ENCODE measurements at places on chromosomes 5 and 9.

DNA sequence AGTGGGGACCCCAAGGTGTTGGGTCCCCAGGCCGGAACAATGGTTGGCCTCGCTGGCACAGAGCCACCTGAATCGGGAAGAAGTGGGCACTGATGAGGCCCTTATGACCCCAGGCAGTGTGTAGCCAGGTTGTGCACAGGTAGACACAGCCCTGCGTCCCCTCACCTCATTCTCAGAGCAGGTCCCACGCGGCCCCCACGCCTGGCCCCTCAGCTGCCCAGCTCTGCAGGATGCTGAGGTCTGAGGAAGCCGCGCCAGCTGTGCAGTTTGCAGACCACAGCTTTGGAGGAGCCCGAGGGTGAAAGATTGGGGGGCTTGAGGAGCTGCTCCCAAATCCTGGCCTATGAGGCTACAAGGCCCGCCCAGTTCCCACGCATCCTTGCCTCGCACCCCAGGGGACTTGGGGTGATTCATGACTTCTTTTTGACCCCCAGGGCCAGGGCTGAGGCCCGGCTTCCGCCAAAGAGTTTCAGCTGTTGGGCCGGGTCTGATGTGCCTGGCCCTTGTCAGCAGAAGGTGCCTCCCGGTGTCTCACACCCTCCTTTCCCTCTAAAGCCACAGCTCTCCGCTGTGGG lies 87.8 kb upstream of the PHYKPL start:
- DNase-seq: no peak

GRCh38 chr9:27756418-27756817 lies 183.1 kb upstream of the C9orf72 start:
- DNase-seq: no peak

- no peak for DNase-seq
Measured at GRCh38 chr5:171773106-171773505, 12.5 kb upstream of the SMIM23 start.

- no peak for DNase-seq
Measured at GRCh38 chr9:134477342-134477925, 151.2 kb downstream of the RXRA start.

DNA sequence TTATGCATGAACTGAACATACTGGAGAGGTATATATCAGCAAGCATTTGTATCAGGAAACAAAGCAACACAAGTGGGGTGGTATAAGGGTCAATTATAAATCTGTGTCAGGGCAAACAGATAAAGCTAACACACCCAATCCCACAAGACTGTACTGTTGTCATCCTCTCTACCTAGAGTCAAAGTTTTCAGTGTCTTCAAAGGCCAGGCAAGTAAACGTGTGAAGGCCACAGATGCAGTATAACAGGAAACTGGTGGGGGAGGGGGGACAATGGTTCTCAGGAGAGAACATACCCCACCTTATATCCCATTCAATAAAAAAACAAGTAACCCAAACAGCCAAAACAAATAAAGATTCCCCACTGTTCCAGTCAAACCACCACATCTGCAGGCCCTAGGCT lies 22.1 kb downstream of the ELP1 start:
- no peak for DNase-seq

GRCh38 chr5:464843-465590 lies 22.0 kb downstream of the EXOC3 start:
- no peak for DNase-seq

GRCh38 chr9:78574354-78575045 lies 277.6 kb downstream of the PSAT1 start:
- DNase-seq: no peak

GRCh38 chr5:50406877-50407276 lies 34.2 kb downstream of the EMB start:
- no peak for DNase-seq

DNA sequence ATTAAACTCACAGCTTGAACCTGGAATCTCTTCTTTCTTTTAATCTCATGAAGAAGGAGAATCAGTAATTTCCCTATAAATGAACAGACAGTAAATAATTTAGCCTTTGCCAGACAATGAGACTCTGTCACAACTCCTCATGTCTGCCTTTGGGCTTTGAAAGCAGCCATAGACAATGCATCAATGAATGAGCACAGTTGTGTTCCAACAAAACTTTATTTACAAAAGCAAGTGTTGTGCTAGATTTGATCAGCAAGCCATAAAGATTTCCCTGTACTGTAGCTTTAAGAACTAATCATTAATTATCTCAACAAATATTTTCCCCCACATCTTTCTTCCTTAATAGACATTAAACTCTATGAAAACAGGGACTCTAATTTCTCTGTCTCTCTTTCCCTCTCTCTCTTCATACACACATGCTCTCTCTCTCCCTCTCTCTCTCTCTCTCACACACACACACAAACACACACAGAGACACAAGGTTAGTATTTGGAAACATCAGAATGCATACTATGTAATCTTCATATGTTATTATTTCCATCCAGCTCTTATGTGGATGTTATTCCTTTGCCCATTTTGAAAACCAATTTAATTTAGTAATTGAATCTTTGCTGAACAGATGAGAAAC lies 1209.8 kb upstream of the CDH6 start:
- DNase-seq: no peak

DNA sequence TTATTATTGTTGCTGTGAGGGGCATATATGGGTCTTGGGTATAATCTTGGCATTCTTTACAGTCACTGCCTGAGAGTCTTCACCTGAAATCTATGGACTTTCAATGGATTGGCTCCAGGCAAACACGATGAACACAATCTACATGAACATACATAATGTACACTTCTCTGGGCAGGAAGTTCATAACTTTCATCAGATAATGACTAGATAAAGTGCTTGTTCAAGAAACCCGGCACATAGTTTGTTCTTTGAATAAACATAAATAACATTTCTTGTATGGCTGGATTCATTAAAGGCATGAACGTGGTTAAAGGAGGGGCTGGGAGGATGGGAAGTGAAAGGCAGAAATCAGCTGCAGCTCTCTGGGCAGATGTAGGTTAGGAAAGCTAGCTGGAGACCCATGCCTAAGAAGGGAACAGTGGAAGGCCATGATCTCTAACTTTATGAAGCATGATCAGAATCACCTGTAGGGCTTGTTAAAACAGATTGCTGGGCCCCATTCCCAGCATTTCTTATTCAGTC lies 306.9 kb upstream of the EFNA5 start:
- DNase-seq: no peak

DNA sequence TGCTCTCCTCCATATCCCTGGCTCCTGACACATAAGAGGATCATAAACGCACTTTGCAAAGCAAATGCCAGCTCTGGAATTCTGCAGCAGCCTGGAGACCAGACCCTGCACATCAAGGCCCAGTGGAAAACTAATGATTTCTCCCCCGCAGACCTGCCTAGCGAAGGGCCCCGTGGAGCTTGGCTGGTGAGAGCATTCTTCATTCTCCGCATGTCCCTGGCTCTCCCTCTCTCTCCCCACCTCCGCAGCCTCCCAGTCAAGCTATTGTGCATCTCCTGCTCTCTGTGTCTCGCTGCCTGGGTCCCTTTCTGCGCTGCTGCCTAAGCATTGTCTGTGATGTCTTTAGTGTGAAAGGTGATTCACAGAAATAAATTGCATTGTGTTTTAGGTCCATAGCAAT lies 46.7 kb downstream of the GRIA1 start:
- no peak for DNase-seq

- peak; percentile 94 for DNase-seq
Measured at GRCh38 chr9:120386390-120387131, 193.4 kb downstream of the CDK5RAP2 start.

DNA sequence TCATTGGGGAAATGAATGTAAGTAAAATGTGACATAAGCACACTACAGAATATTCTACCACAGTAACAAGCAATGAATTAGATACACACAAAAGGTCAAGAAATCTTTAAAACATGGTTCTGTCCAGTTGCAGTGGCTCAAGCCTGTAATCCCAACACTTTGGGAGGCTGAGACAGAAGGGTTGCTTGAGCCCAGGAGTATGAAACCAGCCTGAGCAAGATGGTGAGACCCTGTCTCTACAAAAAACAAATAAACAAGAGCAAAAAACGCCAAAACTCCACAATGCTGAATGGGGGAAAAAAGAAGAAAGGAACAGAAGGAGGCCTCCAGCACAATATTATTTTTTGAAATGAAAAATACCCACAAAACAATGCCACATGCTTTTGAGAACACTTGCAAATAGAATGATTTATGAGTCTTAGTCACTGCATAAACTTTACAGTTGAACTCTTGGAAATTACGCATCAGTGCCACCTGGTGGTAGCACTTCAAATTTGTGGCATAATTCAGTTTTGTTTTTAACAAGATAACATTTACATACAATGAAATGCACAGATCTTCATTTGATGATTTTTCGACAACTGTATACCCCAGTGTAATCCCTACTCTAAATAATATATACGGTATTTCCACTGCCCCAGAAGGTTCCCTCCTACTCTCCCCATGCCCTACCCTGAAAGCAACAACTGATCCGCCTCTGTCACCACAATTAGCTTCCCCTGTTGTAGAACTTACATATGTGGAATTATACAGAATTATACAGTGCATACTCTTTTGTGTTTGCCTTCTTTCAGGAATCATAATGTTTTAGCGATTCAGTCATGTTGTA lies 14.4 kb upstream of the SPINK4 start:
- peak; percentile 40 for DNase-seq

- no peak for DNase-seq
Measured at GRCh38 chr9:96015876-96016686, 140.6 kb downstream of the ERCC6L2 start.

DNA sequence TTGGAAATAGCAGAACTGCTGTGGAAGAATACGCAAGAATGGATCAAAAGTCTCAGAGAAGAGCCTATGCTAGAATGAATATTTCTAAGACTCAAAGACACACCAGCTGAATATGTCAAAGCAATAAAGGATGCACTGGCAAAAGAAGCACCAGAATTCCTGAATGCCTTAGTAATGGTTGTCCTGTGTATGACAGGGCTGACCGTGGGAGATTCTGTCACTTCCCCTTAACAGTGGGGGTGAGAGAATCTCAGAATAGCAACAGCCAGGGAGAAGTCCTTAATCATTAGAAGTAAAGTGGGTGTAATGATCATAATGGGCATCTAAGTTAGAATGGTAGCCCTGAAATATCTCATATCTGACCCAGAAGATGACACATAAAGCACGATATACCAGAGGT lies 14.6 kb upstream of the PRR16 start:
- DNase-seq: no peak

- no peak for DNase-seq
Measured at GRCh38 chr5:144139586-144139985, 30.9 kb downstream of the YIPF5 start.

- no peak for DNase-seq
Measured at GRCh38 chr5:136482206-136482605, 116.9 kb upstream of the TRPC7 start.

- DNase-seq: no peak
Measured at GRCh38 chr9:124357721-124358361, 57.4 kb downstream of the PSMB7 start.

Measured in COR-L47 (cell line).